ENCODE measurements at places on chromosomes 7 and 10.

DNA sequence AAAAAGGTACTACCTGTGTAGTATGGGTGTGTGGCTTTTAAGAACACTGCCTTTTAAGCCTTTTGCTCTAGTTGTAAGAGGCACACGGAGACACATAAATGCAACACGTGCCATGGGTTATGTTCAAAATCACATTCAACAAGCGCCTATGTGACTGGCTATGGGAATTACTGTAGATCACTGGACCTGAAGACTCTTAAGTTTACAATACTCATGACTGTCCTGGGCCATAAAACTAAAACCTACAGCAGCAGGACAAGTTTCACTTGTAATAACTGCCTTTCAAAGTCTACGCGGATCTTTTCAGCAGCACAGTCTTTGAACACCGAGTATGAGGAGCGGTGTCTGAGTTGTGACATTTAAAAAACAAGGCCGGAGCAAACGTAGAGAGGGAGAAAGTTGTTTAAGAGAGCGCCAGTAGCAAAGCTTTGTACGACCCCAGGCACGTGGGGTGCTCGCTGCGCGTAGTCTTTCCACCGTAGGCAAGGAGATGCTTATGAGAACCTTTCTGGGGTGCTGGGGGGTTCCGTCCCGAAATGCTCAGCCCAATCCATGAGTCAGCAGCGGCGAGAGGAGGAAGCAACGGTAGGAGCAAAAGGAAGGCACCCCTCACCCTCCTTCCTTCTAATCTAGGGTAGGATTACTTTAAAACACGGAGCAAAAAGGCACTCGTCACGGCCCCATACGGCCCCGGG, 662 bp downstream of the DNAJC2 start:
- peak; percentile 3 for DNase-seq

- DNase-seq, result no peak
These were observed 46.2 kb downstream of the RBM17 start for GRCh38 chr10:6135039-6135438.

- DNase-seq, result no peak
These were observed 65.9 kb downstream of the PAX2 start for GRCh38 chr10:100811261-100811660.

- peak; percentile 93 for DNase-seq
These were observed 107.3 kb downstream of the AHR start for GRCh38 chr7:17405786-17406185.
